ENCODE measurements at places on chromosomes 1 and 21. TPM values are rescaled to one million over a fixed set of nuclear protein-coding genes. Genes with fewer than 3 reads are reported as not detected.

DNA sequence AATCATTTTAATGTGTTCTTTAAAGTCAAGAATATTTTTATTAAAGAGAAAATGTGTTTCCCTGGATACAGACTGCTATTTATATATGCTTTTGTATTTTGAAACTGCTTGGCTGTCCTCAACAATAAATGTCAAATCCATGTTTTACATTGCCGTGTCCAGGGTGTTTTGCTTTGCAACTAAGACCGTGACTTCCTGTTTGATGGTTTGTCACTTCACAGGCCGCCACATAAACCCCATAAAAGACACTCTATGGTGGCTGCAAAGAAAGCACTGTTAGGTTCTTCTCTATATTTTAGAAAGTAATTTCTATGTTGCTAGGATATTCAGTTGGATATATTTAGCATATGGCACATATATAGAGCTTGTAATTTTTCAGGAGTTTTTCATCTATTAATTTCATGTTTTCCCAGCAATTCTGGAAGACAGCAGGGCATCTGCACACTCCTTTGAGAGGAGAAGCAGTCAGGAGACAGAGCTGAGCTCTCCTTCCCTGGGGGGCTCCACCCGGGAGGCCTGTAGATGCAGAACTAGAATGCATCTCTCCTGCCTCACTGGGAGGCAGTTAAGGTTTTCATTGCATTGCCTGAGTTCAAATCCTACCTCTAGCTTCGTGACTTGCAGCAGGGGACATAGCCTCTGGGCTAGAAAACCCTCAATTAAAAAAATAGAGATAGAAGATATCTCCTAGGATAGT is 33.1 kb downstream of the PRDM2 start:
- peak; percentile 45 for DNase-seq

The EXTL1 gene
- total RNA-seq: not detected

The IBA57 gene
- total RNA-seq: 3.8 TPM

The HOOK1 gene
- 13.3 TPM for total RNA-seq

DNA sequence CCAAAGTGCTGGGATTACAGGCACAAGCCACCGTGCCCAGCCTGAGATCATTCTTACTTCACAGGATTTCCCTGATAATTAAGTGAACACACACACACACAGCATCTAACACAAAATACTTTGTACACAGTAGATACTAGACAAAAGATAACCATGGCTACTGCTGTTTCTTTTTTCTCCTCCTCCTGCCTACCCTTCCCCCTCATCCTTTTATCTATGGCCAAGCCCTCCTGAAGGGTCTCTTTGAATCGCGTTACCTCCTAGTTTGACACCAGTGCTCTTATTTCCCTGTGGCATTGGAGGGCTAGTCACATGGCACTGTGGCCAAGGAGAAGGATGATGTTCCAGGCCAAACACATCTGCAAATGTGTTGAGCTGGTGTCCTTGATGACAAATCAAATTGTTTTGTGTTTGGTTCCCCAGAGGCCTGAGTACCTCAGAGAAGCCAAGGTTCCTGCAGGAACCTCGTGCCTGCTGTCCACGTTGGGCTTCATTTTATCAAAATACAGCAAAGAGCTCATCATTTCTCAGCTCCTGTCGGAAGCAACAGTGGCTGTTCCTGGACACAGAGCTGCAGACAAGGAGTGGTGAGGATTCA is 20.6 kb downstream of the NDUFS5 start:
- no peak for DNase-seq

All from activated CD4-positive, alpha-beta memory T cell treated with anti-CD3 and anti-CD28 coated beads for 36 hours (primary cell).